ENCODE measurements at places on chromosomes 4 and X.

DNA sequence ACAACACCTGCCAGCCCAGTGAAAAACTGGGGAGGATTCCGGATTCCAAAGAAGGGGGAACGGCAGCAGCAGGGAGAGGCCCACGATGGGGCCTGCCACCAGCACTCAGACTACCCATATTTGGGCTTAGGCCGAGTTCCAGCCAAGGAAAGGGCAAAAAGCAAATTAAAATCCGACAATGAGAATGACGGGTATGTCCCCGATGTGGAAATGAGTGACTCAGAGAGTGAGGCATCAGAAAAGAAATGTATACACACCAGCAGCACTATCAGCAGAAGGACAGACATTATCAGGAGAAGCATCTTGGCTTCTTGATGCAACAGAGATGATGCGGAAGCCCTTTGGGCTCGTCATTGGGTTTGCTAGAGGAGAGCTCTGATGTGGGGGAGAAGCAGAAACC is 62.4 kb downstream of the JADE1 start:
- DNase-seq = no peak

GRCh38 chr4:6233929-6234328 is 33.6 kb upstream of the JAKMIP1 start:
- DNase-seq = no peak

DNA sequence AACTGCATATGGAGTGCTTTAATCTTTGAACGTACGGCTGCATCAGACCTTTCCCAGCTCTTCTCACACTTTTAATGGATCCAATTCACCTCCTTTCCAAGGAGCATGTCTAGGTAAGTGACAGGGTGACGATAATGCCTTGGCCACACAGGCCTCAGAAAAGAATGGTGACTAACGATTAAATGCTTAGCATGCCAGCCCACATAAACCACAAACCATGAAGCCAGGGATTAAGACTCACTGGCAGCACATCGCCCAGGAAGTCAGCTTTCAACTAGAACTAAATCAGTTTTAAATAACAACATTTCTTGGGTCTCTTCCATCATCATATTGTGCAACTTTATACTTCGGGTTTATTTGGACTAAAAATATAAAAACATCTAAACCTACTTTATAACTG is 28.7 kb downstream of the INPP4B start:
- DNase-seq = no peak

DNA sequence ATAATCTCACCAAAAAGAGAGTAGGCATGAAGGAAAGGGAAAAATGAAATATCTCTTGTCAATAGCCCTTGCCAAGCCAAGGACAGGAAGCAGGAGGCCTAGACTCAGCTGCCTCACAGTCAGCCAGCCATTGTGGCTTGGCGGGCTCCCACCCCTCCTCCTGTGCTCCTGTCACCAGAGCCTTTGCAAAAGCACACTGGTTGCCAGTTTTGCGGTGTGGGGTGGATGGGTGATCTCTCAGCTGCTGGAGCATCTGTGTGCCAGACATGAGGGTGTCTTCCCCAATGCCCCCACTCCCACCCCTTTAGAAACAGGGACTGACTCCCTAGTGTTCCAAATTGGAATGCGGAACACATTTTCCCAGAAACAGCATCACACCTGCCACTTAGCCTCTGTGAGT is 26.1 kb downstream of the ARHGEF6 start:
- DNase-seq = no peak

DNA sequence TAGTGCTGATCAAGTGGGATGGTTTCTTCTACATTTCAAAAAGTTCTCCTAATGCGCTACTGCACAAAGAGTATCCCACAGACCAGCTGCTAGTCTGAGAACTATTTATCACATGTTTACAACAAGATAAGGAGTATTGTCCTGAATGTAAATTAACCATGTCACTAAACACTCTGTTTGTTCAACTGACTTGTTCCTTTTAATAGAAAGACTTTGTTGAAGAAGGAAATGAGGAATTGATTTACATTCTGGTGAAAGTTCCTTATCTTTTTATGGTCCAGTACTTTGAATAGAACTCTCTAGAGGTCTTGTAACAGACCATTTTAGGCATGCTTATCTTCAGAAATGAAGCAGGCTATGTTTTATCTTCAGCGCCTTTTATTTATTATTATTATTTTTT is 67.3 kb upstream of the IL13RA1 start:
- no peak for DNase-seq

GRCh38 chrX:19839770-19840254 is 47.6 kb downstream of the SH3KBP1 start:
- no peak for DNase-seq

GRCh38 chrX:95728446-95728845 is 956.2 kb upstream of the DIAPH2 start:
- no peak for DNase-seq

DNA sequence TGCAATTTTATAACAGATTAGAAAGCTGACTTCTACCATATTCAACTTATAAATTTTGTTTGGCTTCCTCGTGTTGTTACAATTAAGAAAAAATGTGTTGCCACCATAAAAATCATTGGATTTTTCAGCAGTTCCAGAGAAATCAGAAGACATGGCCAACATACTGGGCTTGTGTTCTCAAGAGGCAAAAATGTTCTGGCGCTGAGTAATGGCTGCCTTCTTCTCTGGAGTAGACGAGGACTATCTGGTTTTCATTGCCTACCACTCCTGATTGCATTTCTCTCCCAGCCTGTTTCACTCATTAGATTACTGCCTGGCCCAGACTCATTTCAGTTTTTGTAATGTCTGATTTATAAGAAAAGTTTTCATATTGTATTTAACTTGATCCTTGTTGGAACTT is 122.3 kb downstream of the ARHGAP10 start:
- no peak for DNase-seq

DNA sequence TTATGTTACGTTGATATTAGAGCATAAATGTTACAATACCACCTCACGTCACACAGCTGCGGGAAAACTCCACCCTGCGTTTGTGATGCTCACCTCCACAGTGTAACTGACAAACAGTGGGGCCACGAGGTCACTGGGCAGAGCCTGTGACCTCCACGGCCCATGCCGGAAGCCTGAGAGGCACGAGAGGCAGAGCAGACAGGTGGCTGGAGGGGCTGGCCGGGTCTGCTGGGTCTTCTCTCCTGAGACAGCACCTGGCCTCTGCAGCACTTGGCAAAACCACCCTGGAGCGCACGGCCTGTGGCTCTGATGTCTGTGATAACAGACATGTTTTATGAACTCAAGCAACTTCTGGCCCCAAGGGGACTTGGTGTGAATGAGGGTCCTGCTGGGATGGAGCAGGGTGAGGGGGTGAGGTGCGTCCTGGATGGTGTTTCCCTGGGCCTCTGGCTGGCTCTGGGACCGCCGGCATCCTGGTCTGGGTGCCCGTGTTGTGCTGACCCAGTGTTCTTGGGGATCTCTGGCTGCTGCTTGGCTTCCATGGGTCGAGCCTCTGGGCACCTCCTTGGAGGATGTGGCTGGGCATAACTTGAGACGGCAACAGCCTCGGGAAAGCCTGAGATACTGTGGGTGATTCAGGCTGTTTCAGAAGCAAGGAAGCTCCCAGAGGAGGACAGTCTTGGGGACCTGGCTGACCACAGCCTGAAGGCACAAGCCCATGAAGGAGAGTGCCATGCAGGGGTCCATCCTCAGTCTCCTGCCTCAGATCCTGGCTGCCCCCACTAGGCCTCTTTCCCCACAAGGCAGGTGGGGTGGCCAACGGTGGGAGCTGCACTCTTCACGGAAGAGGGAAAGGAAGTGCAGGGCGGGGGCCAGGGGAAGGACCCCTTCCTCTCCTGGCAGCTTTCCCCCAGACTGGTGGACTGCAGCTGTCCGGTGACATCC is 19.7 kb downstream of the RNF212 start:
- no peak for DNase-seq

- DNase-seq = no peak
These were observed 2.5 kb downstream of the TIMP1 start for GRCh38 chrX:47584714-47585113.

DNA sequence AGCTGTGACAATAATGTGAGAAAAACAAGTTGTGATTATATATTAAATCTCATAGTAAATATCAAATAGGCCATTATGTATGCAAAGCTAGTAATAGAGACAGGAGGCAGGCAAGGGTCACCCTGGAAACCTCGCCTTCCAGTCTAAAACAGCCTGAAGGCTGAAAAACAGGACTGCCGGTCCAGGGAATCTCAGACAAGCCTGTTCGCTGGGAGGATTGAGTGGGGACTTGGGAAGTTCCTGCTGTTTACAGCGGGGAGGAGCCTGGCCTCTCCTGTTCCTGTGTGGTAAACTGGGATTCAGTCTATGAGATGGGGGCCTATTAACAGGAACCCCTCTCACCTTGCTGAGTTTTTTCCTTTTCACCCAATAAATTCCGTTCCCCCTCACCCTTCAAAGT is 2317.3 kb downstream of the PCDH7 start:
- no peak for DNase-seq

DNA sequence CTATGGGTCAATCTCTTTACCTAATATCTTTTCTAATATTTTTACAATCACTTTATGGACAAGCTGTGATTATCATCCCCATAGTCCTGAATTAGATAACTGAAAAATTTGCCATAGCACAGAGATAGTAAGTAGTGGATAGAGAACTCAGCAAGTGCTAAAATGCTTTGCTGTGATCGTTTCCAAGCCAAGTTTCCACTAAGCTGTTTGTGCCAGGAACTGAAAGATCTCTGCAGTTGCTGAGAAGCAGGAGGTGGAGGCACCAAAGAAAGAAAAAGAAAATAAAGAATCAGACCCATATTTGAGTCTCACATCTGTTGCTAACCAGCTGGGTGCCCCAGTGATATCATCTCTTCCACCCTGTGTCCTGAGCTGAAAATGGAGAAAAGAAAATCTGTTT is 605.6 kb upstream of the BOD1L1 start:
- no peak for DNase-seq

DNA sequence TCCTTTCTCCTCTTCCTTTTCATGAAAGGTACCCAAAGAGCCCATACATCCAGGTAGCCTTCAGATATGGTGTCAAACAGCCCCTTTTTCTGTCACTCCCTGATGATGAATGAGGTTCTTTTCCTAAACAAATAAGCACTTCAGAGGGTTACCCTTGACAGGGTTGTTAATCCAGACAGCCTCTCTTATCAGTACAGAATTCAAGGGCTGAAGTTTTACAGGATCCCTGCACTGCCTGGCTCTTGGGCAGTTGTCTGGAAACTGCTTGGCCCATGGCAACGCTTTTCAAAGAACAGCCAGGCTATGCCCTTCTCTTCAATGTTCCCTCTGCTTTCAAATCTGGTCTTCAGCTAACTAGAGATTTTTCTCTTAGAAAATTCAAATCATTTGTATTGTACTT is 352.6 kb upstream of the FAM241A start:
- no peak for DNase-seq

DNA sequence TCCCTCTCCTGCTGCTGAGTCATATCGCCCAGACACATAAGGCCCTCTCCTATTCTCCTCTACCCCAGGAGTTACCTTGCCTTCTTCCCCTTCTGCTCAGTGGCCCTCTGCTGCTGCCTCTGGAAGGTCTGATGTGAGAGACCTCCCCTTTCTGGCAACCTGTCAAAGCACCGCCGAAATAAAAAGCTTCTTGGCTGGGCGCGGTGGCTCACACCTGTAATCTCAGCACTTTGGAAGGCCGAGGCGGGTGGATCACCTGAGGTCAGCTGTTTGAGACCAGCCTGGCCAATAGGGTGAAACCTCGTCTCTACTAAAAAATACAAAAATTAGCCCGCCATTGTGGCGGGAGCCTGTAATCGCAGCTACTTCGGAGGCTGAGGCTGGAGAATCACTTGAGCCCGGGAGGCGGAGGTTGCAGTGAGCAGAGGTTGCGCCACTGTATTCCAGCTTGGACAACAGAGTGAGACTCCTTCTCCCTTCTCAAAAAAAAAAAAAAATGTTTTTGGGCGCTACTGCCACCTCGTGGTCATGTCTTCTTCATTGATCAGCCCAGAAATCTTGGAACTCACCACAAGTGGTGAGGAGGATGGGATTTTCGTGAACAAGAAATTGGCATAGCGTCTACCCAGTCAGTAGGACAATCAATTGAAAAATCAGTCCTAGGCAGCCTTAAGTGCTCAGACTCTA is 8.6 kb upstream of the ZXDA start:
- no peak for DNase-seq

- peak; percentile 71 for DNase-seq
These were observed 1.4 kb upstream of the C4orf50 start for GRCh38 chr4:6019316-6020263.

GRCh38 chr4:105329081-105329480 is 144.8 kb downstream of the PPA2 start:
- DNase-seq = no peak

DNA sequence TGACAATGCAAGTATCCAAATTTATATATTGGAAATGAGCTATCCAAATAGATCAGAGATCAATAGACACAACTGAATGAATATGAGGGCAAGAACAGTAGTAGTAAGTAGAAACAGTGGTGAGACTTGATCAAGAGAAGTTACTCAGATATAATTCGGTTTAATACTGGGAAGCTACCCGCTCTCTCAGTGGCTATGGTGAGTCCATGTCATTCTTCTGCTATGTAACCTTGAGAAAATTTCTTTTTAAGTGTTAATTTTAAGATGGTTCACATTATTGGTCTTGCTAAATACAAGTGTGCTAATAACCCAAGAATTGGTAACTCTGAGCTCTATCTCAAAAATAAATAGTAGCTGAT is 53.6 kb downstream of the LEF1 start:
- DNase-seq = no peak

DNA sequence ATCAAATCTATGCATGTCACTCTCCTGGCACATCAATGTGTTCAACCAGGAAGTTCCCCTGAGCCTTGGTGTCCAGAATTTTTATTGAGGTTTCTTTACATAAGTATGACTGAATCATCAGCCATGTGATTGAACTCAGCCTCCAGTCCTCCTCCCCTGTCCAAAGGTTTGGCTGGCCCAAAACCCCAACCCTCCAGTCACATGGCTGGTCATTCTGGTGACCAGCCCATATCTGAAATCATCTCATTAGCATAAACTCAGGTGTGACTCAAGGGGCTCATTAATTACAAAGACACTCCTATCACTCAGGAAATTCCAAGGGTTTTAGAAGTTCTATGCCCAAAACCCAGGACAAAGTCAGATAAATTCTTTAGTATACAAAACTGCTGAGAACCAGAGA is 20.6 kb upstream of the SUPT20HL2 start:
- DNase-seq = no peak

DNA sequence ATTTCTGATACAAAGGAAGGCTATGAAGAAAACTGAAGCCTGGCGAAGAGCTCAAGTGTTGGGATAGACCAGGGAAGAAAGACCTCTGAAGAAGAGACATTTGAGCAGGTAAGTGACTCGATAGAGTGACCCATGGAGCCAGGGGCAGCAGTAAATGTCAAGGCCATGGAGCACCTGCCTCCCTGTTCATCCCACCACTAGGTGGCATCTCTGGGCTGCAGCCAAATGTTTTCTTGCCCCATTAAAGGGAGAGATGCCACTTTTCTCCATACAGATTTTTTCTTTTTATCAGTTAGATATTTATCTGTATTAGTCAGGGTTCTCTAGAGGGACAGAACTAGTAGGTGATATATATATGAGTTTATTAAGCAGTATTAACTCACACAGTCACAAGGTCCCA is 4.9 kb upstream of the ZNF81 start:
- peak; percentile 59 for DNase-seq

DNA sequence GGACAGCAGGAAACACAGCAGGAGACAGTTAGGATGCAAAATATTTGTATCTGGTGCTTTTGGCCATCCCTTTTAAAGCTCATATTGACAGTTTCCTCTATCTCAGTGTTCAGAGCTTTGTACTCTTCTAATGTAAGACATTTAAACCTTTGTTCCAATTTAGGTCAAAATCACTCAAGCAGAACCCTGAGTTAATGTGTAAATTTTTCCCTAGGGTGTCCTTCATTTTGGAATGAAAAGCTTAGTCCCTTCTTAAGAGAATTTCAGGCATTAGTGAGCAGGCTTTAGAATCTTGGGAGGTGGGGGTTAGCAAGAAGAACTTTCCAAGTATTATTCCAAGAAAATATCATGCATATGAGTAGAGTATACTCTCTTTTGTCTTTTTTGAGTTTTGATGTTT is 188.7 kb downstream of the GBA3 start:
- no peak for DNase-seq

All from glutamatergic neuron (in vitro differentiated cells).